Sigmoid colon (tissue), 7 donors: ENCODE measurements at places on chromosomes 2 and 18. TPM values are rescaled to one million over a fixed set of nuclear protein-coding genes. Genes with fewer than 3 reads are reported as not detected.

GRCh38 chr2:17306706-17307105 is 211.5 kb downstream of the RAD51AP2 start:
- DNase-seq = no peak

GRCh38 chr2:149119368-149119767 is 80.9 kb downstream of the LYPD6B start:
- DNase-seq = no peak

GRCh38 chr2:190792956-190793888 is 87.4 kb upstream of the GLS start:
- no peak for DNase-seq

- DNase-seq = no peak
Observed at GRCh38 chr2:160375802-160376469, 117.7 kb downstream of the RBMS1 start.

The ARHGAP15 gene
- 3.7 TPM for polyA plus RNA-seq

The VWA3B gene
- polyA plus RNA-seq = 1.2 TPM

The PLCL1 gene
- 1.2 TPM for polyA plus RNA-seq

The CYP27A1 gene
- polyA plus RNA-seq = 13.5 TPM

The CTLA4 gene
- polyA plus RNA-seq = not detected
